GOT3 (cell line): ENCODE measurements at places on chromosomes 7 and 10.

DNA sequence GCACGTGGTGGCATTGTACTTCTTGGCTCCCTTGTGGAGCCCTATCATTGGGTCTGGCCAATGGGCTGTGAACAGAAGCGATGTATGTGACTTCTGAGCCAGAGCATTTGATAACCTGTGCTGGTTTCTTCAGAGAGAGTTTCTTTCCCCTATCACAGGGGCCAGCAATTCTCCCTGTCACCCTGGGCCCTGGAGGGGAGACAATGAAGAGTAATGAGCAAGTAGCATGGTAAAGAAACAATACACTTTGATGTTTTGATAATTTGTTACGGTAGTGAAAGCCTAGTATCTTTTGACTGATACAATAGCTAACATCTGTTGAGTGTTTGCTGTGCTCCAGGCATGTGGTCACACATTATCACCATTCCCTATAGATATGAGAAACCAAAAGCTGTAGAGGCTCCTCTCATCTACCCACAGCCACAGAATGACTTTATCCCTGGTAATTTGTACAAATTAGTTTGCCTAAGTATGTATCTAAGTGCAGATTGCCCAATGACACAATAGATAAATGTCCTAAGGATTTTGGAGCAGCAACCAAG, 113.4 kb upstream of the SVIL start:
- no peak for DNase-seq

GRCh38 chr7:16260236-16260728, 161.1 kb downstream of the CRPPA start:
- no peak for DNase-seq

DNA sequence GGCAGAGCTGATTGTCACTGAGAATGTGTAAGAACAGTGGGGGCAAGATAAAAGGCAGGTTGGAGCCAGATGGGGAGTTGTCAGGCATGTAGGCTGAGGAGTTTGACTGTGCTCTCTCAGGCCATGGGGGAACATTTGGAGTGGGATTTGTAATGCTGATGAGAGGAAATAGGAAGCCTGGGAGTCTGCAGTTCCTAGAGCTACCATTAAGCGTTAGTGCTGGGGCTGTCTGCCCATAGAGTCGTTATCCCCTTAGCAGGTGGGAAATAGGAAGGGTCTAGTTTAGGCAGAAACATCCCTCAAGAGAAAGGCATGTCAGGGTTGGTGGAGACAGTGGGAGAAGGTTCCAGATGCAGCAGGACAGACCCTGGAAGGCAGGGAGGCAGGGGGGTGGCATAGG, 75.5 kb downstream of the RPS24 start:
- no peak for DNase-seq

DNA sequence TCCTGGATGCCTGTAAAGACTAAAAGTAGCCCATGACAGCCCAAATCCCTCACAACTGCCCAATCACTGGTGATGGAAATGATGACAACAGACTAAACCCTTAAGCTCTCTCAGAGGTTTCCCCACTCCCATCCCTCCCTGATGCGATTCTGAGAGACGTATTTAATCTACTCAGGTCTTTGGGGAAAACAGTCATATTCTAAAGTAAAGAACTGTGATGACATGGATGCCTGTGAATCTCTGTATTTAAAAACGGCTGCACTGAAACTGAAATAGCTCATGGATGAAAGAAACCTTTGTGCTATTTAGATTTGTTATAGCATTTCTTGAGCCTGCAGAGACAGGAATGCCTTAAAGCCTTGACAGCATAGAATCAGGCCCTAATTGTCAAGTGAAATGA, 28.5 kb downstream of the VPS41 start:
- DNase-seq: no peak
